ENCODE measurements at places on chromosomes 11 and 22.

GRCh38 chr11:88418508-88418907 is 81.0 kb upstream of the CTSC start:
- peak overlapping the region; percentile 50 for H3K27ac ChIP-seq
- H3K27me3 ChIP-seq = no peaks in the 10 kb centered on the region
- no peak overlapping the region for H3K4me3 ChIP-seq
- H3K36me3 ChIP-seq = peaks cover 26% of the 10 kb centered on the region
- no peak for DNase-seq

- no peak for DNase-seq
- H3K27ac ChIP-seq = no peak overlapping the region
- H3K27me3 ChIP-seq = peaks cover 2% of the 10 kb centered on the region
- no peak overlapping the region for H3K4me3 ChIP-seq
Observed at GRCh38 chr22:42446151-42446550, 13.9 kb upstream of the NFAM1 start.

GRCh38 chr11:80856066-80856465 is 1415.2 kb upstream of the TENM4 start:
- DNase-seq = no peak
- no peaks in the 10 kb centered on the region for H3K4me1 ChIP-seq
- no peak overlapping the region for H3K27ac ChIP-seq
- no peak overlapping the region for H3K4me3 ChIP-seq

DNA sequence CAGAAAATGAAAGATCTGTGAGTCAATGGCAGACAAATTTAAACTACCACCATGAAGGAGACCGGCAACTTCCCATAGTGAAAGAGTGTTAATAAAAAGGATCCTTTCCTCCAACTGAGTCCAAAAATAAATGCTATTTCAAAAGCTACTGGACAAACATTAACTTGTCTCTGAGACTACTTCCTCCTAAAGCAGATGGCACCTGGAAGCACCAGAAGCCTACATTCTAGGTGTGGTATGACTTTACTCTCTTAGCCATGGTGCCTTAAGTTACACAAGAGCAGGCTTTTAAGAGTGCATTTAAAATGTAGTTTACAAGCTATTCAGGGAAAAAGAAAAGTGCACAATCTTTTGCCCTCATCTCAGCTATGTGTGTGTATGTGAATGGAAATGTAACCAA is 2.5 kb downstream of the ARHGAP32 start:
- H3K4me1 ChIP-seq = no peaks in the 10 kb centered on the region
- no peak overlapping the region for H3K4me3 ChIP-seq
- H3K36me3 ChIP-seq = no peaks in the 10 kb centered on the region
- no peak for DNase-seq
- H3K27me3 ChIP-seq = no peaks in the 10 kb centered on the region

GRCh38 chr11:71548716-71549151 is 514 bp downstream of the KRTAP5-9 start:
- H3K4me3 ChIP-seq = no peak overlapping the region
- H3K4me1 ChIP-seq = peaks cover 3% of the 10 kb centered on the region
- H3K36me3 ChIP-seq = no peaks in the 10 kb centered on the region

DNA sequence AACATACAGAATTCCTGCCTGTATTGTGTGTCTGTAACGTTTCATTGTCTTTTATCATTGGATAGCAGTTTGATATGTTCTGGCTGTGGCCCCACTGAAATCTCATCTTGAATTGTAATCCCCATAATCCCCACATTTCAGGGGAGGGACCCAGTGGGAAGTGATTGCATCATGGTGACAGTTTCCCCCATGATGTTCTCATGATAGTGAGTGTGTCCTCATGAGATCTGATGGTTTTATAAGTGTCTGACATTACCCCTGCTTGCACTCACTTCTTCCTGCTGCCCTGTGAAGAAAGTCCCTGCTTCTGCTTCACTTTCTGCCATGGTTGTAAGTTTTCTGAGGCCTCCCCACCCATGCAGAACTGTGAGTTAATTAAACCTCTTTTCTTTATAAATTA is 19.6 kb upstream of the MTMR2 start:
- H3K4me3 ChIP-seq = no peak overlapping the region
- H3K36me3 ChIP-seq = peaks cover 7% of the 10 kb centered on the region

DNA sequence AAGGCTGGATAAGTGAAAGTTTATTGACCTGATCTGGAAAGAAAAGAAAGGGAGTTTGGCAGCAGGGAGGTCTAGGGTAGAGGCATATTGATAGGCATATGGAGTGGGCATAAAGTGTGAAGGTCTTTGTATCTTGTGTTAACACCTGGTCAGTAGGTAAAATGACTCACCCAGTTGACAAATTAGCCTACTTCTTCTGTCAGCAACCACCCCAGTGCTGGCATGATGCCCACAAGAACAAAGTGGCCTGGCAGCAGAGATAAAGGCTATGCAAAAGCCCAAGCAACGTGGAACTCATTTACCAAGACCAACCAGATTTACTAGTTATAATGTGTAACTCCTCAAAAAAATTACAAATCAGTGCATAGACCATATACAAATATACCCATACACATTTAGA is 4.9 kb downstream of the OR10A3 start:
- H3K36me3 ChIP-seq = no peaks in the 10 kb centered on the region
- H3K27me3 ChIP-seq = peaks cover 9% of the 10 kb centered on the region
- no peak overlapping the region for H3K27ac ChIP-seq
- H3K4me3 ChIP-seq = no peak overlapping the region

GRCh38 chr11:19832086-19832750 is 119.6 kb downstream of the NAV2 start:
- no peak for DNase-seq
- H3K27ac ChIP-seq = no peak overlapping the region
- no peaks in the 10 kb centered on the region for H3K27me3 ChIP-seq

GRCh38 chr11:12125609-12126149 is 15.3 kb downstream of the MICAL2 start:
- no peak overlapping the region for H3K4me3 ChIP-seq
- peaks cover 3% of the 10 kb centered on the region for H3K36me3 ChIP-seq
- H3K27me3 ChIP-seq = no peaks in the 10 kb centered on the region
- H3K27ac ChIP-seq = no peak overlapping the region

DNA sequence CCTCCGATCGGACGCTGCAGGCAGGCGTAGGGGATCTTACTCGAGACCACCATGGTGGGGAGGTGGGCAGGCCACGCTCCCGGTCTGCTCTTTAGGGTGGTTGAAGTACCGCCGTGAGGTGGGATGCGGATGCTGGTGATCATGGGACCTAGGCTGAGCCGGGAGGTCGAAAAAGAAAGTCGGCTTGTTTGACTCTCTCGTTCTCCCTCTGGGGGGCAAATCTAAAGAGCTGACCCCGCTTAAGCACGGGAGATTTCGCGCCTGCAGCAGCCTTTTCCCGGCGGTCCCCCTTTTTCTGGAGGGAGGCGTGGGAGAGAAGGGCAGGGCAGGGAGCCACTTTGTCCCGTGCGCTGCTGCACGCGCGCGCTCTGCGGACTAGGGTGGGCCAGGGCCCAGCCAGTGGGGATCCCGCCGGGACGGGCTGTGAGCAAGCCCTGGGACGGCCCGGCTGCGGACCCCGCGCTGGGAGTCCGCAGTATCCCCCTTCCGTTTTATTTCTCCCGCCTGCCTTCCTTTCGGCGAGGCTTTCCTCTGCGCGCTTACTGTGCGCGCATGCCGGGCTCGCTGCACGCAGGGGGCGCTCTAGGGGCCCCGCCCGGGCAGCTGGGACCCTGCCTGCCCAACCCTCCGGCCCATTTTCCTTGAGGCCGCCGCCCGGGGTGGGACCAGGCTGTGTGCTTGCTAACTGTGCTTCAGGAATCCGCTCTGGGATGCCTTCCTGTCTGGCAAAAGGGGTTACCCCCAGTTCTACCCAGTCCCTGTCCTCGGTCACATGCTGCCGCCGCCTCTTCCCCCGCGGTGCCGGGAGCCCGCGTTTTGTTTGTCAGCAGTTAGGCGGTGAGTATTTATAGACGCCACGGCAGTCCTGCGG is 81.0 kb downstream of the PRR5L start:
- peaks cover 29% of the 10 kb centered on the region for H3K4me1 ChIP-seq
- no peaks in the 10 kb centered on the region for H3K36me3 ChIP-seq
- DNase-seq = peak; percentile 61
- H3K27ac ChIP-seq = peak overlapping the region; percentile 55
- peak overlapping the region; percentile 85 for H3K4me3 ChIP-seq

DNA sequence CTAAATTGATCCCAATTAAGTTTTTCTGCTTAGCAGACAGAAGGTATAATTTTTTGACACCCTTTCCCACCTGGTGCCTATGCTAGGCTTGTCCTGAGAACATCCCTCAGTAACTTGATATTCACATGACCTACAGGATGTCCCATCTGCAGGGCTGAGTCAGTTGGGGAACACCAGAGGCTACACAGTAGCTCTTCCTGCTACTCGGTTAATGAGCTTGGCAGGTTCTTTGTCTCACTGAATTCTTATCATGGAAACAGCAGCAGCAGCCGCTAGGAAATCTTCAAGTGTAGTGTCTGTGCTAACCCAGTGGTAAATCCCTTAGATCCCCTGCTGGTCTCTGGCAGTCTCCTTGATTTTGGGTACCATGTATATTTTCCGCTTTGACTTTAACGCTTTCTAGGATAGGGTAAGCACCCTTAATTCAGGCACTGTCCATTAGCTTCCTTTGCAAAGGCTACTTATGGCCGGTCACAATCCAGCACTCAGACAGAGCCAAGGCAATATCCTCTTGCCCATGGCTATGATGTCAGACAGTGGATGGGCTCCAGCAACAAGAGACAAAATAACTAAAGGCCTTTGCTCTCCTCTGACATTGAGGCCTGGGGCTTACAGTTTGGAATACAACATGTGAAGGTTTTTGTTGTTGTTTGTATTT is 8.5 kb downstream of the MRPL16 start:
- H3K27me3 ChIP-seq = no peaks in the 10 kb centered on the region
- DNase-seq = no peak
- peaks cover 70% of the 10 kb centered on the region for H3K36me3 ChIP-seq
- H3K27ac ChIP-seq = peak overlapping the region; percentile 69
- H3K4me3 ChIP-seq = no peak overlapping the region
- peaks cover 28% of the 10 kb centered on the region for H3K4me1 ChIP-seq

DNA sequence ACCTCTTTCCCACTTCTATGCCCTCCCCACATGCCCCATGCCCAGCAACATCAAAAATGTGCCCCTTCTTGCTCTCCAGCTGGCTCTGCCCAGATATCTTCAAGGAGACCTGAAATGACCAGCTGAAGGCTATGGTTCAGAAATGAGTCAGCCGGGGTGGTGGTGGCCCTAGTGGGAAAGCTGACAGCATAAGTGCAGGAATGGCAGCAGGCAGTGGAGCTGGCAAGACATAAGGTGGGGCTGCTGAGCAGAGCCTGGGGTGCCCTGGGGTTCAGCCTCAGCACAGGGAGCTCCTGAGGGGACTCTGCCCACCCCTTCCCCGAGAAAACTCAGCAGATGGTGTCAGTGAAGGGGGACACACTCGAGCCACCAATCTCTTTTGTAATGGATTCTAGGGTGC is 593.4 kb downstream of the BUD13 start:
- H3K27ac ChIP-seq = no peak overlapping the region
- H3K36me3 ChIP-seq = no peaks in the 10 kb centered on the region
- H3K4me1 ChIP-seq = peaks cover 1% of the 10 kb centered on the region
- no peak for DNase-seq
- H3K27me3 ChIP-seq = no peaks in the 10 kb centered on the region
- H3K4me3 ChIP-seq = no peak overlapping the region

DNA sequence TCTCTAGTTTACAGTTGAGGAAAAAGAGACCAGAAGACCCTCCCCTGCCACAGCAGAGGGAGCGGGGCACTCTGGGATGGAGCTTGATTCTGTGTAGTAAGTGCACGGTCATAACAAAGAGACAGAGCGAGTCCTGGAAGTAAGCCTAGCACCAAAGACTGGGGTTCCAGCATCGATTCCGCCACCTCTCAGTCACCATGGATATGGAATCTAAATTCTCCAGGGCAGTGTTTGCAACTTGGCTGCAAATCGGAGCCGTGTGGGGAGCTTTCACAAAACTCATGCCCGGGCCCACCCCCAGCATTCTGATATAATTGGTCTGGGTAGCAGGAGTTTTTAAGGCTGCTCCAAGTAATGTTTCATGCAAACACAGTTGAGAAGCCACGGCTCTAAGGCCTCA is 129.5 kb upstream of the OPCML start:
- H3K27me3 ChIP-seq = no peaks in the 10 kb centered on the region
- no peaks in the 10 kb centered on the region for H3K36me3 ChIP-seq
- no peak for DNase-seq
- no peak overlapping the region for H3K27ac ChIP-seq
- H3K4me1 ChIP-seq = peaks cover 4% of the 10 kb centered on the region

DNA sequence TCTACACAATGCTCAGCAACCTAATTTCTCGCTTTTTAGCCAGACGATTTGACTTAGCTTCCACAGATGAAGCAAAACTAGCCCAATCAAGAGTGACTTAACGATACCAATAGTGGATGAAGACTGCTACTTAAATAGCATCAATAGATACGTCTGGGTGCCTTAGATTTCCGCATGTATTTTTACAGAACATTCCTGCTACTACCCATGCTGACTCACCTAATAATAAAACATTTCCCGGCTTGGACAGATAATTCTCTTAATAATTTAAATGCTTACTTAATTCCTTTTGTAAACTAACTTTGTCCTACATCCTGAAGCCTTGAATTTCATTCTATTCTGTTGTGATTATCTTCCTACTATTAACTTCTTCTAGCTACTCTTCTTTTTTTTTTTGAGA is 5.2 kb upstream of the LAYN start:
- H3K27me3 ChIP-seq = peaks cover 5% of the 10 kb centered on the region
- H3K4me3 ChIP-seq = no peak overlapping the region
- H3K4me1 ChIP-seq = peaks cover 54% of the 10 kb centered on the region
- no peak overlapping the region for H3K27ac ChIP-seq

- H3K4me1 ChIP-seq = peaks cover 63% of the 10 kb centered on the region
- DNase-seq = no peak
- no peak overlapping the region for H3K27ac ChIP-seq
- no peaks in the 10 kb centered on the region for H3K27me3 ChIP-seq
- no peak overlapping the region for H3K4me3 ChIP-seq
- peaks cover 74% of the 10 kb centered on the region for H3K36me3 ChIP-seq
Observed at GRCh38 chr22:31339148-31339832, 6.9 kb downstream of the PATZ1 start.

DNA sequence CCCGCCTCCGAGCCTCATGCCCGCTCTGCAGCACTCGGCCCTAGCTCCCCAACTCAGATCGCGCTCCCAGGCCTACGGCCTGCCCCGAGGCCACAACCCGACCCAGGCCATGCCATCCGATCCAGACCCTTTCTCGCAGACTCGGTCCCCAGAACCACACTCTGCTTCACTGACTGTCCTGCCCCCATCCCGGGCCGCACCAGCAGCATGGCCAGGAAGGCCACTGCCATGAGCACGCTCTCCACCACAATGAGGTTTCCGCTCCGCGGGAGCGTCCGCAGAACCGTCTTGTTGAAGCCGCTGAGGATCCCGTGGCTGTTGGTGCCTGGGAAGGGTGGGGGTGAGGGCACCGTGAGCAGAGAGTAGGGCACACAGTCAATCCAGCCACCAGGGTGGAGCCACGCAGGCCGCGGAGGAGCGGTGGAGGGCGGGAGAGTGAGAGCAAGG is 6.4 kb downstream of the UNC93B1 start:
- H3K4me1 ChIP-seq = peaks cover 52% of the 10 kb centered on the region
- no peak overlapping the region for H3K4me3 ChIP-seq
- no peaks in the 10 kb centered on the region for H3K27me3 ChIP-seq
- H3K27ac ChIP-seq = peak overlapping the region; percentile 50
- DNase-seq = no peak
- peaks cover 15% of the 10 kb centered on the region for H3K36me3 ChIP-seq

GRCh38 chr11:109511598-109511997 is 89.6 kb downstream of the C11orf87 start:
- H3K27ac ChIP-seq = no peak overlapping the region
- no peaks in the 10 kb centered on the region for H3K27me3 ChIP-seq
- H3K4me1 ChIP-seq = no peaks in the 10 kb centered on the region
- no peaks in the 10 kb centered on the region for H3K36me3 ChIP-seq
